ENCODE measurements at places on chromosomes 13 and 19.

- no peak for DNase-seq
Measured at GRCh38 chr19:41219924-41220567, 1.0 kb downstream of the AXL start.

DNA sequence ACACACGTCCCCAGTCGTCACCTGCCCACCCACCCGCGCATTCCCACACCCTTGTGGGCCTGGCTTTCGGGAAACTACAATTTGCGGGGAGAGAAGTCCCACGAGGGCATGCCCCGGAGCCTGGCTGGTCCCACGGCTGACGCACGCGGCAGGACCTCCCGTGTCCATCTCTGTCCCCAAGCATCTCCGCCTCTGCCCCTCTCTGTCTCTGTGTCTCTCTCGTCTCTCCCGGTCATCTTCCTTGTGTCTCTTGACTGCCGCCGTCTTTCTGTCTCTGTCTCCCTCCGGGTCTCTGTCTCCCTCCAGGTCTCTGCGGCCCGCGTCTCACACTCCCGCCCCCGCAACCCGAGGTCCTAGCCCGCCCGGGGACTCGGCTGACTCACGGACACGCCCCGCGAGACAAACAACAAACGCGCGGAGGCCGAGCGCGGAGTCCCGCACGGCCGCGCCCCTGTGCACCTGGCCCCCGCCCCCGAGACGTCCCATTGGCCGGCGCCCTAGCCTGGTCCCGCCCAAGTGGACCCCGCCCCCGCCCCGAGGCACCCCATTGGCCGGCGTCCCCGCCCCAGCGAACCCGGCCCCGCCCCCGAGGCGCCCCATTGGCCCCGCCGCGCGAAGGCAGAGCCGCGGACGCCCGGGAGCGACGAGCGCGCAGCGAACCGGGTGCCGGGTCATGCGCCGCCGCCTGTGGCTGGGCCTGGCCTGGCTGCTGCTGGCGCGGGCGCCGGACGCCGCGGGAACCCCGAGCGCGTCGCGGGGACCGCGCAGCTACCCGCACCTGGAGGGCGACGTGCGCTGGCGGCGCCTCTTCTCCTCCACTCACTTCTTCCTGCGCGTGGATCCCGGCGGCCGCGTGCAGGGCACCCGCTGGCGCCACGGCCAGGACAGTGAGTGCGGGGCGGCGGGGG, at the start of gene FGF22:
Gene FGF22, plus strand, starts transcription at position 627 of the 908 bp plus-strand sequence. Its CDS starts 47 bp downstream, at position 674.
- peak; percentile 95 for DNase-seq

DNA sequence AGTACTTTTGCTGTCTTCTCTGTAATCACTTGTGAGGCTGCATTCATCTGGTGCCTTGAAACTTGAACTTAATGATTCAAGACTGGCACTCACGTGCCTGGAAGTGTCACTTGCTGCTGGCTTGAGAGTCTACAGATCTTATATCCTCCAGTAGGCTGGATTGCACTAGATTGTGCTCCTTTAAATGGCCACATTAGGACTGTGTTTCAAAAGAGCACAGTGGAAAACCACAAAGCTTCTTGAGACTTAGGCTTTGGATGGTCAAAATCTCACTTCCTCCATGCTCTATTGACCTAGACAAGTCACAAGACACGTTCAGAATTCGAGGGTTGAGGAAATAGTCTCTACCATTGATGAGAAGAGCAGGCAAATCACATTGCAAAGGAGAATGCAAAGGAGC, 1278.8 kb upstream of the MIR17HG start:
- no peak for DNase-seq

DNA sequence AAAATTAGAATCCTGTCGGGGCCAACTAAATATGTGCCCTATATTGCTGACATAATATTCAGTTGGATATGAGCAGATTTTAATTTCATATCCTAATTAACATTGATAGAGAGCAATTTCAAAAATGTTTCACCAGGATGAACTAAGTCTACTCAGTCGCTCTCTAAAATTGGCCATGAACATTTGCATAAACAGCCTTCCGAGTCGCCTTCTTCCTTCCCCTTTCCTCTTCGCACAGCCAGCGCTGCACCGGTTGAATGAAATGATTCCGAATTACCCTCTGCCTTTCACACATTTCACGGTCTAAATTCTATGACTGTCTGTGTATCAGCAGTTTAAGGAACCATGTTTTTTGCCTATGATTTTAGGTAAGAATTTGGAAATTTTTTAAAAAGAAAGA, 413.7 kb downstream of the LIG4 start:
- DNase-seq, result no peak

DNA sequence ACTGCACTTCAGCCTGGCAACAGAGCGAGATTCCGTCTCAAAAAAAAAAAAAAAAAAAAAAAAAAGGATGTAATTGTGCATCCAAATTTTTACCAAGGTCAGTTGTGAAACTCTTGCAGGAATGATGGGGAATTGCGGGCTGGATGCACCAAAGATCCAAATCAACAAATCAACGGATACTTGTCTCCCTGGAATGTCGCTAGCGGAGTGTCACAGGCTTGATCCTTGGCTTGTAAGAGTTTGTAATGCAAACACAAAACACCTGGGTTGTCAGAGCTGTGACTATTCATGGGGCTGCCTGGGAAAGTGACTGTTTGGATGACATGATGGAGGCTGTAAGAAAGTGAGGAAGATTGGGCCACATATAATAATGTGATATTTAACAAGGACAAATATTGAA, 4.2 kb downstream of the KANK3 start:
- DNase-seq, result no peak

GRCh38 chr13:89832827-89833226, 1514.7 kb upstream of the MIR17HG start:
- no peak for DNase-seq

DNA sequence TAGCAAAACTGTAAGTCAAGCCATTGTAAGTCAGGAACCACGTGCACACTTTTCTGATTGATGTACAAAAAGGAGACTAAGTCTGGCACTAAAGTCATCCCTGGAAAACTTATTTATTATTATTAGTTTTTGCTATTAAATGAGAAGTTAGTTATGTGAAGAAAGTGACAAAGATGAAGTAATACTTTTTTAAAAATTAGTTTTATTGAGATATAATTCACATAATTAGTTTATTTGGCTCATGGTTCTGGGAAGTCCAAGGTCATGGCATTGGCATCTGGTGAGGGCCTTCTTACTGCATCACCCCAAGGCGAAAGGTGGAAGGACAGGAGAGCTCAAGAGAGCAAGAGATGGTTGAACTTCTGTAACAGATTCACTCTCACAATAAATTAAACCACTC, 36.9 kb downstream of the GARRE1 start:
- no peak for DNase-seq

- no peak for DNase-seq
Measured at GRCh38 chr19:33535226-33535625, 13.6 kb upstream of the PEPD start.

DNA sequence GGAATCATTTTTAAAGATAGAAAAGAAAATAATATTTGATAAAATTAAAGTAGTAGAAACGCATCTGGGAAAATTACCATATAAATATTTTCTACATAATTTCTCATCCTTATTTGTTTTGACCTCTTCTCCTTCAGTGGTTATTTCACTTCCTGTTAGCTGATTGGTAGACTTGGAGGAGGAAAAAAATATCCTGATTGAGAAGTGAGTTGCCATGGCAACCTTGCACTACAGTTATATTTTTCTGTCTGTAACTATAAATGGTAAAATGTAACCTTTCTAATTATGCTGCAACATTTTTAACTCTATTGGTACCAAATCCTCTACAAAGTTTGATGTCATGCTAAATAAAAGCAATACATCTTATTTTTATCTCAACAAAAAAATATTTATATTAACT, 45.2 kb downstream of the SCEL start:
- DNase-seq, result no peak

- DNase-seq, result no peak
Measured at GRCh38 chr13:86559901-86560300, 760.7 kb upstream of the SLITRK6 start.

DNA sequence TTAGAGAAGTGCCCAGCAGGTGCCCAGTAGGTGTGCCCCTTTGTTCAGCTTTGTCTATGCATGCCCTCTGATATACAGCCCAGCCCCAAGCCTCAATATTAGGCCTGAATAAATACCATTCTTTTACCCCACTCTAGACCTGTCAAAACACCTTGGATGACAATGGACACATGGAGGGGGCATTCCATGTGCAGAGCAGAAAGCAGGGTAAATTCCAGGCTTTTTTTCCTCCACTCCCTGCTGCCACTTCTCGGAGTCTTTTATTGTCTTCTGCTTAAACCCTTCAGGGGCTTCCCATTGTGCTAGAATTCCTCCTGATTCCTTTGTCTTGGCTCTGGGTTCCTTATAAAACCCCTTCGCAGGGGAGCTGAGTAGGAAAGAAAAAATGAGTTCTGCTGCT, 5.8 kb upstream of the FRY start:
- no peak for DNase-seq

GRCh38 chr19:17829855-17830566, 8.7 kb upstream of the INSL3 start:
- no peak for DNase-seq

DNA sequence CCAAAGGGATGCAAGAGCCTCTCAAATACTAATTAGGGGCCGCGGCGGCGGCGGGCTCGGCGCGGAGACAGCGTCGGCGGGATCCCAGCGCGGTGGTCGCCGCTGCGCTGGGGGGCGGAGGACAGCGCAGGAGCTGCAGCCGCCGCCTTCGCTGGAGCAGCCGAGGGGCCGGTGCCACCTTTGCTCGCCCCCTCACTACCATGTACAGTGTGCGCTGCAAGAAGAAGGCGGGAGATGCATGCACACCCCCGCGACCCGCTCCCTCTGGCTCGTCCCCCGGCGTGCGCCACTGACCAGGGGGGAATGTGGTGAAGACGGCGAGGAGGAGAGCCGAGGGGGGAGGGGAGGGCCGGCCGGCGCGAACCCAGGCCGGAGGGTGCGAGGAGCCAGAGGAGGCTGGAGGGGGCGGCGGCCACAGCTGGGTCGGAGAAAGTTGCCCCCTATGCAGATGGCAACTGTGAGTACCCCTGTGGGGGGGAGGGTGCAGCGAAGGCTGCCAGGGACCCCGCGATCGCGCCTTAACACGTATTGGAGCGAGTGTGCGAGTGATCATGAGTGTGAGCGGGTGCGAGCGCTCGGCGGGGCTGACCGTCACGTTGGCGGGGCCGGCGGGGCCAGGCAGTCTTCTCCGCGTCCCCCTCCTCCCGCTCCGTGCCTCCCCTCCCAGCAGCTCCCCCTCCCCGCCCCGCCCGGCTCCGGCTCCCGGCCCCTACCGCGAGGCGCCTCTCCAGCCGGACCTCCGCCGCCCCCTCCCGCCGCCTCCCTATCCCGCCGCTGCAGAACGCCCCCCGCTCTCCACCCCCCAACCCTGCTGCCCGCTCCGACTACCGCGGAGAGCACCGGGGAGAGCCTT, 808 bp downstream of the SLITRK5 start:
- DNase-seq, result no peak

DNA sequence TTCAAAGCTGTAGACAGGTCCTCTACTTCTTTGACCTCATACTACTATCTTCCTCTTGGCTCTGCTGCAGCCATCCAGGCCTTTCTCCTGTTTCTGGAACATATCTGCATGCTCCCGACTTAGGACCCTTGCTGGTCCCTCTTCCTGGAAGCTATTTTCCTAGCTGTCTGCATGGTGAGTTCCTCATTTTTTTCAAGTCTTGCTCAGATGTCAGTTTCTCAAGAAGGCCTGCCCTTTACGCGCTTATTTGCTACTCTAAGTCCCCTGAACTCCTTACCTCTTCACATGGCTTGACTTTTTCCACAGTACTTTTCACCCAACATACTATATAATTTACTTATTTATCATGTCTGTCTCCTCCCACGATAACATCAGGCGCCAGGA, 31.4 kb downstream of the DNAJC3 start:
- no peak for DNase-seq

GRCh38 chr13:26007261-26008125, 44.3 kb downstream of the SHISA2 start:
- DNase-seq, result no peak

DNA sequence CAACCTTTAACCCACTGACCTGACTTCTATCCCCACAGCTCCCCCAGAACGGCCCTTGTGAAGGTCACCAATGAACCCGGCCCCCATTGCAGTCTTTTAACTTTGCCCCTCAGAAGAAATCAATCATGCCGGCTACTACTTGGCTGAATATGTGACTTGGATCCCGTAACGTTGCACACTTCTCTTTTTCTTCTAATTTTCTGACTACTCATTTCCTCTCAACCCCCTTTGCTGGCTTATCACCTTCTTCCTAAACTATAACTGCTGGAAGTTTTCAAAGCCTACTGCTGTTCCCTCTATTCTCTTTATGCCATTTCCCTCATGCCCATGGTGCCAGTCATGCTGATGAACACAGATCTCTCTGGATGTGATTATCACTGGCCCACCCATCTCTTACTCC, 367.6 kb downstream of the DNAJC15 start:
- DNase-seq, result no peak

- no peak for DNase-seq
Measured at GRCh38 chr13:29428310-29429181, 166.9 kb downstream of the SLC7A1 start.

DNA sequence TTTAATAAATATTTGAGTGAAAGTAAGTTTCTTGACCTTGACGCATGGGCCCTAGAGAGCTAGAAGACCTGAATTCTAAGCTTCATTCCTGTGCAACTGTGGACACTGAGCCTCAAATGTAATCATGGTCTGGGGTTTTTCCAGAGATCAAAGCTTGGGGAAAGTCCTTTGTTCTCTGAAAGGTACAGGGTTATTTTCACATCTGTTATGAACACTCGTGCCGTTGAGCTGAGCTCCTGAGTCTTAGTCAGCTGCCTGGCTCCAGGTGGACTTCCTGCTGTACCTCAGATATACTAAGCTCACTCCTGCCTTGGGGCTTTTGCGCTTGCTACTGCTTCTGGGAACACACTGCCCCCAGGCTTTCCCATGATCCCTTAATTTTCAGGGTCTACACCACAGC, 7.5 kb upstream of the ZBTB32 start:
- DNase-seq, result no peak

DNA sequence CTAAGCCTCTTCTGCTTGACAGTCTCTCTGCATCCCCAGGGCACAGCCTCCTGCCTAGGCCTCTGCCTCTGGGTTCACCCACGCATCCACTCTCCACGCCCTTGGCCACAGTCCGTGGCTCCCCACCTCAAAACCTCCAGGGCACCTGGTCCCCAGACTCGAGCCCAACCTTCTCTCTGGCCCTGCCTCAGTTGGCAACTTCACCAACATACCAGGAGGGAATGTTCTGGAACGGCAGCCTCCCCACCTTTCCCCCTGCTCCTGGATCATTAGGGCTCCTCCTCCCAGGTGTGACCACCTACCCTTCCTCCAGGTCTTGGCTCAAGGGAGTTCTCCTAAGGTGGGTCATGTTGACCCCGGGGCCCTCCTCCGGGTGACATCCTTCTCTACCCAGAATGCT, 69.1 kb downstream of the SOX1 start:
- DNase-seq, result no peak
